Skin of body (tissue), 3 donors: ENCODE measurements at places on chromosomes 13 and 19.

DNA sequence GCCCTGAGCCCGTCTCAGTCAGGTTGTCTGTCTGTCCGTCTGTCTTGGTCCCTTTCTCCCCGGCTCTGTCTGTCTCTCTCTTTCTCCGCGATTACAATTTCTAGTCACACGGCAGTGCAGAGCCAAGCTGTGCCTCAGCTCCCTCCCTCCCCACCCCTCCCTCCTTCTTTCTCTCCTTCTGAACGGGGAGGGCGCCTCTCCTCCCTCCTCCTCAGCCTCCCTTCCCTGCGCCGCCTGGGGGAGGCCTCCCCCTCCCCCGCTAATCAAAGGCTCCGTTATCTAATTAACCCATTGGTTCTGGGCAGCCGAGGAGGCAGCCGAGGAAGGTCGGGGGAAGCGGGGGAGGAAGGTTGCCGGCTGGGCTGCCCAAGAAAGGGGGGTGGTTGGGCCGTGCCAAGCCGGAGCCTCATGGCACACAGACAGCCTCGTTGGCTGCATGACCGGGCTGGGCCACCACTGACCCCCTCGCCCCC is 16.5 kb downstream of the LRRC4B start:
- DNase-seq, result peak; percentile 4

- peak; percentile 30 for DNase-seq
Measured at GRCh38 chr13:93635616-93636032, 409.0 kb downstream of the GPC6 start.

DNA sequence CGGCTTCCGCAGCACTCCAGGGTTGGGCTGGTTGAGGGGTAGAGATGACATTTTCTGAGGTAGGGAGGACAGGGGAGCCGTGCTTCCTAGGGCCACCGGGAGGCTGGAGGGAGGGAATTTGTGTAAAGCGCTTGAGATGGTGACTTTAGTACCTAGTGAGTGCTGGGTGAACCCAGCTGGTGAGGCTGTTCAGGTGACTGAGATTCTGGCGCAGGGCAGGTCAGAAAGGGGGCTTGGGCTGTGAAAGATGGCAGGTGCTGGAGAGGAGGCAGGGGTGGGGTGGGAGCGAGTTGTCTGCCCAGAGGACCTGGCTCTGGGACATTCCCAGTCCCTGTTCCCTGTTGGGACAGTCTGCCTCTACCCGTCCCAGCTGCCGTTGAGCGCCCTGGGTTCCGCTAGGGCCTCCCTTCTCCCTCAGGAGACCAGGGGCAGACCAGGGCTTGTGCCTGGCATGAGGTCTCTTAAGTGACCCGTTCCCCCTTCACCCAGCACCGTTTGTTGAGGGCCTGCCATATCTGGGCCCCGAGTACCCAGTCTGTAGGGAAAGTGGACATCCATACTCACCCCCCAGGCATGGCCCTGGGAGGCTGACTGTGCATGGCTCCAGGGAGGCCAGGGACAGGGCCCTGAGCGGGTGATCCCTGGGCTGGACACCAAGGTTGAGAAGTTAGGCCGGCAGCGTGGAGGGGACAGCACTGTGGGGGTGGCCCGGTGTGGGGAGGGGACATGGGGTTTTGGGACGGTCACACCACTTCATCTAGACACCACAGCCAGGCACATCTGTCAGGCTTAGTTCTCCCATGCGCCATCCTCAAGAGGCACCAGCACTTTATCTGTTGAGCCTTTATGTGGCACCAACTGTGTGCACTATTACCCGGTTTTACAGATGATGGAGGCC is 5.0 kb downstream of the PTOV1 start:
- DNase-seq, result no peak

GRCh38 chr13:98781045-98781444 is 28.6 kb upstream of the SLC15A1 start:
- DNase-seq, result no peak

GRCh38 chr13:28559636-28560259 is 64.8 kb upstream of the FLT1 start:
- no peak for DNase-seq

DNA sequence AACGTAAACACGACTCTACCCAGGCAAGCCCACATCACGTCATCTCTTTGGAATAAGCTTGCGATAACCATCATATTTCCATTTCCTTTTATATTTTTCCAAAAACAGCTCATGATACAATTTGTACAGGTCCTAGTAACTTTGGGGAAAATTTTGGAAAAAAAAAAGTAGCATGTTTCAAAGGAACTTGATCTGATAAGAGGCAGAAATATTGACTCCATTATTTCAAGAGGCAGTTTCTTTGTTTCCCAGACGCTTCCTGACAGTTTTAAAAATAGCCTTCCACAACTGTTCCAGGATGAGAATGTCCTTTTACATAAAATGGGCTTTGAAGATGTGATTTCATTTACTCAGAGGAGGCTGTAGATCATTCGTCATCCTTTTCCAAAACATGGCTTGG is 23.1 kb downstream of the KLF2 start:
- DNase-seq, result no peak

DNA sequence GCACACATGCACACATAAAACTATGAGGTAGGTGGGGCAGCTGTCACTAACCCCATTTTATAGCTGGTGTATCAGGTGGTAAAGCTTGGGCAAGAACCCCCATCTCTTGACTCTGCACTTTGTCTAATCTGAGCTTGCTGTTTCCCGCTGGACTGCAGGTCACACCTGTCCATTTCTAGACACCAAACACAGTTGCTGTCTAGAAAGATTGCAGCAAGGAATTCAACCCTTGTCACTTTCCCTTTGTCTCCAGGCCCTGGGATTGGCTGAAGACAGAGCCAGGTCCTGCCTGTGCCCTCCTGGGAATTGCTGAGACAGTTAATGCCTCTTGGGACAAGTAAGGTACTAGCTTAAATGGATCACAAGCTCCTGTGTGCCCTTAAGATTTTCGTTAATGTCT is 83.8 kb downstream of the RNASEH2B start:
- no peak for DNase-seq

- DNase-seq, result no peak
Measured at GRCh38 chr13:49021953-49022352, 46.2 kb downstream of the FNDC3A start.

- DNase-seq, result no peak
Measured at GRCh38 chr13:36430247-36431203, 1.8 kb upstream of the CCNA1 start.

- DNase-seq, result no peak
Measured at GRCh38 chr13:23743278-23744076, 145.7 kb downstream of the MIPEP start.

DNA sequence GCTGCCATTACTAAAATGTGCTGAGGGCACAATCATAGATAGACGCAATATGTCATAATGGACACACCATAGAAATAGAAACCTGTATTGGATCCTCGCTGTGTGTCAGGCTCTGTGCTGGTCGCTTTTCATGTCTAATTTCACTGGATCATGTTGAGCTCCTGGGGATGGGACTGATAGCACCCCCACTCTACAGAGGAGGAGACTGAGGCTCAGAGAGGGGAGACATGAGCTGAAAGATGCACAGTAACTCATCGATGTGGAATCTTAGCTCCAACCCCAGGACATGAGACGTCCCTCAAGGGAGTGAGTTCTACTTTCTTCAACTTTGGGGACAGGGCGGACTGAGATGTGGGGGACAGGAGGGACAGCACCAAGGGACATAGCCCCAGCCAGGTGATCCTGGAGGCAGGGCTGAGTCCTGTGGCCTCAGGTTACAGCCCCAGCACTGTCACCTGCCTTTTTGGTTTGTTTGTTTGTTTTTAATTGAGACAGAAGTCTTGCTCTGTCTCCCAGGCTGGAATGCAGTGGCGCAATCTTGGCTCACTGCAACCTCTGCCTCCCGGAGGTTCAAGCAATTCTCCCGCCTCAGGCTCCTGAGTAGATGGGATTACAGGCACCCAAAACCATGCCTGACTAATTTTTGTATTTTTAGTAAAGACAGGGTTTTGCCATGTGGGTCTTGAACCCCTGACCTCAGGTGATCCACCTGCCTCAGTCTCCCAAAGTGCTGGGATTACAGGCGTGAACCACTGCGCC is 6.6 kb upstream of the GIPC1 start:
- no peak for DNase-seq

DNA sequence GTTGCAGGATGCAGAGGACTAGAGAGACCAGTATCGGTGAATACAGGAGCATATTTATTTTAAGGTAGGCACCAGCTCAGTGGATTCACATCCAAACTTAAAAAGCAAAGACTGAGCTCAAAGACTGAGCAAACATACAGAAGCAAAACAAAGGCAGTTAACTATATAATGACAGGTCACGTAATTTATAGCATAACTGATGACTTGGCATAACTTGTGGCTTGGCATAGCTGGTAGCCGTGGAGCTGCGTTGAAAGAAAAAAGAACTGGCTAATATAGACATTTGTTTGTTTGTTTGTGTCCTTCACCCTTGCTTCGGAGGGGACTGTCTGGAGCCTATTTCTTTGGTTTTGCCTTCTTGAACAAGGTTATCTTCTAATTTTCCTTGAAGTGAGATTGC is 33.7 kb downstream of the ZNF493 start:
- no peak for DNase-seq

DNA sequence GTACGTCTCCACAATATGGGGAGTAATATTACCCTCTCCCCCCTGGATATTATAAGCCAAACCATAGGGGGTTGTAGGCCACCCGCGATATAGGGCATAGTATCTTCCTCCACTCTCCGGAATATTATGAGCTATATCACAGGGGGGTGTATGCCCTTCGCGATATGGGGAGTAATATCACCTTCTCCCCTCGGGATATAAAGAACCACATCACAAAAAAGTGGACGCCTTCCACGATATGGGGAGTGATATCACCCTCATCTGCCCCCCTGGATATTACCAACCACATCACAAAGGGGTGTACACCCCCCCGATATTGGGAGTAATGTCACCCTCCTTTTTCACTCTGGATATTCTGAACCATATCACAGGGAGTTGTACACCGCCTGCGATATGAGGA is 65.5 kb upstream of the CEACAM21 start:
- no peak for DNase-seq

DNA sequence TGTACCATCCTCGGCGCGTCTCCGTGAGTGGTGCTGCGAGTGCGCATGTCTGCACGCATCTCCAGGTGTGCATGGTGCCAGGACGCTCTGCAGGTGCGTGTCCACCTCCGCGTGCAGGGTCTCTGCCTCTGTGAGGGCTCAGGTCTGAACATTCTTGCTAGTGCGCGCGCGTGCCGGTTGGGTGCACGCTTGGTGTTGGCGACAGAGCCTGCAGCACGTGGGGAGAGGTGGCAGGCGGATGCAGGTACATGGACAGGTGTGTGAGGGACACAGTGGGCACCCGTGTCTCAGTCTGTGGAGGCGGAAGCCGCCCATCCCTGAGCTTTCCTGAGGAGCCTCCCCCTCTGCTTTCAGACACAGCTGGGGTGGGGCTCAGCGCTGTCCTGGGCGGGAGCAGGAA is 4.9 kb upstream of the OR10H2 start:
- DNase-seq, result no peak

- DNase-seq, result no peak
Measured at GRCh38 chr19:17687857-17688784, at the start of gene UNC13A. TSS of gene UNC13A (minus strand) at chr19:17688354. CDS start at chr19:17688199, 155 bp downstream.

DNA sequence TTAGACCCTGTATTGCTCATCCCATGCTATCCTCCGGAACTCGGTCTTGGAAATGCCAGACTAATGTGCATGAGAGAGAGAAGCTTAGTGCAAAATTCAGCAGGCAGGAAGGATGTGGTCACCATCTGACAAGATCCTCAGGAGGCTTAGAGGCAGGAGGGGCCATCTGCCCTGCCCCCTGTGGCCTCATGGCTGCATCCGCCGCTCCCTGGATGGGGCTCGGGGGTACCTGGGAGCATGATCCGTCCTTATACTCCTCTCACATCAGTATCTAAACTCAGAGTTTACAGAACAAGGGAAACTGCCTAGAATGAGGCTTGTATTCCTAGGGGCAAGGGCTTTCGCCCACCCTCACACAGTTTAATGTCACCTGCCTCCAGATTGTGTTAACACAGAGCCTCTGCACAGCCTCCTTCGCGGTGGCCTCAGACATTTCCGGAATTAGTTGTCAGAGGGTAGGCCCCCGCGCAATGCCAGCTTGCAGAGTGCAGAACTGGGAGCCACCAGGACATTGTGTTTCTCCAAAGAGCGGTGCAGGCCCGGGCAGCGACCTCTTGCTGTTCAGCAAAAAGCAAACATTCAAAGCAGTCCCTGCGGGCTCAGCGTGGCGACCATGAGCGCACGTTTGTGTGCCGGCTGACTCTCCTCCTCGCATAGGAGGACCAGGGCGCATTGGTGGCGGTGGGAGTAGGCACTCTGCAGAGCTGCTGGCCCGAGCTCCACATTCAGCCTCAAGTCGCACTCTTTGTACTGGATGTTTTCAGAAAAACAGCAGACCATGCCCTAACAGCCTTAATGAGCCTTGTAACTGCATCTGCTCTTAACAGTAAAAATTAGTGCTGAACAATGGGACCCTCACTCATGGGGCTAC is 39.1 kb downstream of the GPR12 start:
- DNase-seq, result no peak

DNA sequence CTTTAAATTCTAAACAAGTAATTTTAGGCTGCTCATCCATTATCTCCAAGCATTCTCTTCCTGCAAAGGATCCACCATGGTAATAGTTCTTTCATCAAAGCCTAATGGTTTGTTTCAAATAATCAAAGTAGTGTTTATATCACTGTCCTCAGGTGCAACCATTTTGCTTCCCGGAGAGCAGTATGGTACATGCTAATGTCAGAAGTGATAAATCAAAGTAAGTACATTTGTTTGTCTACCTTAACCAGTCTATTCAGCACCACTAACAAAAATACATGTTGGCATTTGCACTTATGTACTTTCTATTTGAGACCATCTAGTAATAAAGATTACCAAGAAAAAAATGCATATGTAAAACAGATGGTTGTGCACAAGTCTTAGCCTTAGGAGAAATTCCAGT is 37.5 kb downstream of the DACH1 start:
- no peak for DNase-seq

DNA sequence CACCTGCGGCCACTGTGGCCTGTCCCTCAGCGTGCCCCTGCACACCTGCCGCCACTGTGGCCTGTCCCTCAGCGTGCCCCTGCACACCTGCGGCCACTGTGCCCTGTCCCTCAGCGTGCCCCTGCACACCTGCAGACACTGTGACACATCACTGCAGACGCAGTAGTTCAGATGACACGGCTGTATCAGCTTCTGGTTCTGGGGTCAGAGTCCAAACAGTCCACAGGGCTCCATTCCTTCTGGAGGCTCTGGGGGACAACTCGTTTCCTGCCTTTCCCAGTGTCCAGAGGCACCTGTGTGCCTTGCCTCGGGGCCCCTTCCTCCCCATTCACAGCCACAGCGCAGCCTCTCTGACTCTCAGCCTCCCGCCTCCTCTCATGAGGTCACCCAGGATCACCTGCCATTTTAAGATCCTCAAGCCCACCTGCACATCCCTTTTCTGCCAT is 5.5 kb downstream of the SF3A2 start:
- no peak for DNase-seq

DNA sequence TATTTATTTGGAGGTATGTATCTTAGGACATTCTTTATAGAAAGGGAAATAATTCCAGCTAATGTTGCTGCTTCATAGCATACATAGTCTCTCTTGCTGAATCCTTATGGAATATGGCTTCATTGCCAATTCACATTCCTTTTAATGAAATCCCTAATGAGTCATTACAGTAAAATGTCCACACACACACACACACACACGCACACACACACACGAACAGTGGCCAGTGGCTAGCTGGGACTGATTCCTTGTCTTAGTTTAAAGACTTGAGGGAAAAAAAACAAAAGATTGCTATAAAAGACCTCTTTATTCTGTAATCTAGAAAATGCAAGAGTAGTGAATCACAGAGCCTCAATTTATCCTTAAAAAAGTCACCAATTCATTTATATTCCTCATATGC is 301.6 kb downstream of the SLITRK6 start:
- no peak for DNase-seq

- DNase-seq, result peak; percentile 30
Measured at GRCh38 chr19:16001481-16002312, 52.9 kb downstream of the OR10H4 start.

- no peak for DNase-seq
Measured at GRCh38 chr13:29937841-29938240, 87.4 kb upstream of the UBL3 start.
